ENCODE measurements at places on chromosomes 16 and 17.

DNA sequence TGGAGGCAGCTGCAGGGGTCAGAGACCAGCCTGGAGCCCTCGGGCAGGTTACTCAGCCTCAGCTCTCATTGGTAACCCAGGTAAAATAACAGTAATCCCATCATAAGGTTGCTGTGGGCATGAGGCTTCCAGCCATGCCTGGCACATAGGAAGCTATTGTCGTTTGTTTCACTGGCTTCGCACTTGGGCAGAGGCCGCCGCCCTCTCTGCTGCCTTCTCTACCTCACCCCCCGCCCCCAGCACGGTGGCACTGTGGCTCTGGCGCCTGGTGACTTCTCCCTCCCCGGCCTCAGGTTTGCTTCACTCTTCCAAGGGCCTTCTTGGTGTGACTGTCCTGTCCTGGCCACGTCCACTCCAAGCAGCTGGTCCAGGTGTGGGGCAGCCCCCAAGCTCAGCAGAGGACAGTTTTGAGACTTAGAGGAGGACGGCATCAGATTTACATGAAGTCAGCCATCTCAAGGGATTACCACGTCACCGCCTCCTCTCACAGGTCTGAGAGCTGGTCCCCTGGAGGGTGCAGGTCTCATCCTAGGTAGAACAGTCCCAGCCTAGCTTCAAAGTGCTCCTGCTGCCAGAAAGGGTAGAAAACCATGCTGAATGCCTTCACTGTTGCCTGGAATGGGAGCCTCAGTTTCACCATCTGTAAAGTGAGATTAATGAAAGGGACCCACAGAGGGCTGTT lies 34.8 kb downstream of the SREBF1 start:
- no peak for DNase-seq

DNA sequence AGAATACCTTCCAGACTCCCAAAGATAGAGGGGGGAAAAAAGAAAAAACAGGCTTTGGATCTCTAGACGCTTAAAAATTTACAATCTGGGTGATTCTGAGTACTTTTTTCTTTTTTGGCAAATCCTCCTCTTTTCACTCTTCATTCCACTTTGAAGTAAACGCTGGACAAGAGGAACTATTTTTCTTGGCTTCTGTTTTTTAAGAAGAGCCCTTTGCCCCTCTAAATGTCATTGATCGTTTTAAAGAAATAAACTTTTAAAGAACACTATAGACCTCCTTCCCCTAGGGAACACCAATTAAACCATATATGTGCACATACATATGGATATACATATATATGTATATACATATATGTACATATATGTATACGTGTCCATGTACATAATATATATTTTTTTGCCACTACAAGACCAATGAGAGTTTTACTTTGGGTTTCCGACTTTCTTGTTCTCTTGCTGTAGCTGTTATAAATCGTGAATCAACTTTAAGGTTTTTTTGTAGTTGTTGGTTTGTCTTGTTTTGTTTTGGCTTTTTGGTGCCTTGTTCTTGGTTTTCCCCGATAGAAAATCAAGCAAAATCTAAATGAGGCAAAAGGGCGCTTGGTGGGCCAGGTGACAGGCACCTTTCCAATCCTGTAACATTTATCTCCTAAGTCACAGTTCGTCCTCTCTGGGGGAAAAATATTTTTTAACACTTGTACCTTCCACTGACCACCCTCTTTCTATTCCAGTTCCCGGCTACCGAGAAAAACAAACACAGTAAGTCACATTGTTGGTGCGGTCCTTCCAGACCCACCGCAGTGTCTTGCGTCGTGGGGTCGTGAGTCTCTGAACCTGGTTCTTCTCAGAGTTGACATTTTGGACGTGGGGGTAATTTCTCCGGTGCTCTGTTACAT lies 4.4 kb downstream of the FOXF1 start:
- no peak for DNase-seq

DNA sequence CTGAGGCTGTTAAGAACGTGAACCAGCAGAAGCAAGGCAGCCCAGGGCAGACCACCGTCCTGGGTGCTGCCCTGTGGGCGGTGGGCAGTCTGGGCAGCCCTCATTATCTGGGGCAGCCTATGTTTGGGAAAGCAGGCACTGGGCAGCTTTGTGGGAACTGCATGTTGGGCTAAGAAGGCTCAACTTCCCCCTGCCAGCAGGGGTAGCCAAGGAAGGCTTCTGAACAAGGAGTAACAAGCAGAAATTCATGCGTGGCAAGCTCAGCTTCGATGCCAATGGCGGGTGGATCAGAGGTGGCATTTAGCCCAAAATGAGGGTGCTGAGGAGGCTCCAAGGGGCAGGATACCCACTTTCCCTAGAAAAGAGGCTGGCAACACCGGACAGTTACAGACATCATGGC lies 42.7 kb upstream of the METRNL start:
- DNase-seq: no peak

DNA sequence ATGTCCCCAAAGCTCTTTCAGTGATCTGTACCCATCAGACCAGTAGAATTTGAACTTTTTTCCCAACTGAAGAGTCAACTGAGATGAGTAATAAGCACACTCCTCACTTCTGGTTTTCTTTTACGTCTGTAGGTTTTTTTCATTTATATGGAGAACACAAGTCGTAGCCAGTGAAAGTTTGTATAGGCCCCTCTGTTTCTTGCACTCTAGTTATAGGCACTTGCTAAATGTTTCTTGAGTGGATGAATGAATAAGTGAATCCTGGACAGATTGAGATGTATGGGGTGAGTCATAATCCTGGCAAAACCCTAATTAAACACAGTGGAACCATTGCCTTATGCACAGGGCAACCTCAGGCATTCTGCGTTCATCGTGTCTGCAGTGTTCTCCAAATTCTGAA lies 193.7 kb upstream of the TBX2 start:
- DNase-seq: peak; percentile 41

DNA sequence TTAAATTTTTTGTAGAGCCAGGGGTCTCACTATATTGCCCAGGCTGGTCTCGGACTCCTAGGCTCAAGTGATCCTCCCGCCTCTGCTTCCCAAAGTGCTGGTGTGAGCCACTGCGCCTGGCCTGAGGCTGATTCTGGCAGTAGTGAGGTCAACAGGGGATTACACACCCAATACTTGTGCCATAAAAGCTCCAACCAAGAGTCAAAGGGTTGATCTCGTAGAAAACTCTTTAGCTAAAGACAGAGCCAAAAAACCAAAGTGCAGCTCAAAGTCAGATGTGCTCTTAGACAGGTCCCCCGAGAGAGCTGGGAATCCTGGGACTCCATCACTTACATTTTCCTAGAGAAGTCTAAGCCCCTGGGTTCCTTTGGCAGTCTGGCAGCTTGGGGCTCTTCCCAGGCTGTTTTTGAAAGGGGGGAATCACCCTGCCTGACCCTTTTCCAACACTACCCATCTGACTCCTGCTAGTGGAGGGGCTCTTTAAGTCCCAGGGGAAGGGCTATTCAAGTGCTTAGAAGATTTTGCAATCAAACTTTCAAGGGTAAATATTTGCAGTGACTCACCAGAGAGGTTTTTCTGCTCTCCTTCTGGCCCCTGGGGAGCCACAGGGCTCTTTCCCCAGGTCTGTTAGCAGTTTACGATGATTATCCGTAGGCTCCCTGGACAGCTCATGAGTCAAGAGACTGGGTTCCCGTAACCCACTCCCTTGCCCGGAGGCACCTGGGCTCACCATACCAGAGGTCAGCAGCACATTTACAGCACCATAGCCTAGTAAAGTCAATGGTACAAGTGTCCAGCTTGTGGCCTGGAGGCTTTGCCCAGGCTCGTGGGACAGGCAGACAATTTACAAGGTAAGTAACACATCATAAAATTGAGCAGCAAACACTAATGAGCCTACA lies 408.7 kb downstream of the SLC39A11 start:
- DNase-seq: peak; percentile 92

- no peak for DNase-seq
Measured at GRCh38 chr16:67707210-67707609, 11.9 kb downstream of the GFOD2 start.

DNA sequence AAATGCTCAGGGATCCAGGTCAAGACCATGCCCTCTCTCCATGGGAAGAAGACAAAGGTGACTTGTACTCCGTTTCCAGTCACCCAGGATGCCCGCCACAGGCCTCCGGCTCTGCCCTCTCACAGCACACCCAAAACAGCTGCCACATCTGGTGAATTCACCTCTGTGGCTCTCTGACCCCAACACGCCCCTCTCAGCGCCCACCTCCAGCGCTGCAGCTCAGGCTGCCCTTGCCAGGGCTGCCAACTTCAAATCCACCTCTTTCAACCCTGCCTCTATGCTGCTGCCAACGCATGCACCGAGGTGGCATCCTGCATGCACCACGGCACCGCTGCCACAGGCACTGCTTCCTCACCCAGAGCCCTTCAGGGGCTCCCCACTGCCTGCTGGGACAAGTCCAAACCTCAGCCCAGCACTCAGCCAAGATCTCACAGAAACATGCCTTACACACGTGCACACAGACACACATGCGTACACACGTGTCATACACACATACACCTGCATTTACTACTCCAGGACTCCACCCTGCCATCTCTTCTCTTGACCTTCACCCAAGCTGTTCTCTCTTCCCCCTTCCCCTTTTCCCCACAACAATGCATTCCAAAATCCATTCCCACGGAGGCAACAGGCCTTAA lies 7.5 kb downstream of the HID1 start:
- DNase-seq: no peak

- peak; percentile 23 for DNase-seq
Measured at GRCh38 chr16:17194190-17194780, 276.5 kb downstream of the XYLT1 start.

GRCh38 chr16:10646228-10646580 lies 48.5 kb downstream of the TEKT5 start:
- DNase-seq: no peak

DNA sequence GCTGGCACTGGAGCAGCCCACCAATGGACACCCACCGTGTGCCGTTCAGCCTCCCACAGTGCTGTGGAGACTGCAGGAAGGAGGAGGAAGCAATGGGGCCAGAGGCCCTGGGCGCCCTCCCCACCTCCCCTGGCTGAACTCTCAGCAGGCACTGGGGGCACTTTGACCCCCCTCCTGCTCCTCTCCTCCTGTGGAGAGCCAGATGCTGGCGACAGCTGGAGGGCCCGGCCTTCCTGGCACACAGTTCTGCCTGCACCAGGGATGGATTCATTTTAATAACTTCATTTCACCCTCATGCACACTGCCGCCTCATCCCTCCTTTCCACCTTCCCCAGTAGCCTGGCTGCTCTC lies 6.0 kb downstream of the NXPH3 start:
- no peak for DNase-seq

DNA sequence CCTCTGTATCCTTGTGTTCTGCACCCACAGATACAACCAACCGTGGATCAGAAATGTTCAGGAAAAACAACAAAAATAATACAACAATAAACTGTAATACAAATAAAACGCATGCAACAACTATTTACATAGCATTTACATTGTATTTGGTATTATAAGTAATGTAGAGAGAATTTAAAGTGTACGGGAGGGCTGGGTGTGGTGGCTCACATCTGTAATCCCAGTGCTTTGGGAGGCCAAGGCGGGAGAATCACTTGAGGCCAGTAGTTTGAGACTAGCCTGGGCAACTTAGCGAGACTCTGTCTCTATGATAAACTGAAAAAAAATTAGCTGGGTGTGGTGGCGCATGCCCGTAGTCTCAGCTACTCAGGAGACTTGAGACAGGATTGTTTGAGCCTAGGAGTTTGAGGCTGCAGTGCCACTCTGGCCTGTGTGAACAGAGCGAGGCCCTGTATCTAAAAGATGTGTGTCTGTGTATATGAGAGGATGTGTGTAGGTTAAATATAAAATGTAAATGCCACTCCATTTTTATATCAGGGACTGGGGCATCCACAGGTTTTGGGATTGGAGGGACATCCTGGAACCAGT lies 13.3 kb downstream of the SEC14L1 start:
- DNase-seq: no peak

DNA sequence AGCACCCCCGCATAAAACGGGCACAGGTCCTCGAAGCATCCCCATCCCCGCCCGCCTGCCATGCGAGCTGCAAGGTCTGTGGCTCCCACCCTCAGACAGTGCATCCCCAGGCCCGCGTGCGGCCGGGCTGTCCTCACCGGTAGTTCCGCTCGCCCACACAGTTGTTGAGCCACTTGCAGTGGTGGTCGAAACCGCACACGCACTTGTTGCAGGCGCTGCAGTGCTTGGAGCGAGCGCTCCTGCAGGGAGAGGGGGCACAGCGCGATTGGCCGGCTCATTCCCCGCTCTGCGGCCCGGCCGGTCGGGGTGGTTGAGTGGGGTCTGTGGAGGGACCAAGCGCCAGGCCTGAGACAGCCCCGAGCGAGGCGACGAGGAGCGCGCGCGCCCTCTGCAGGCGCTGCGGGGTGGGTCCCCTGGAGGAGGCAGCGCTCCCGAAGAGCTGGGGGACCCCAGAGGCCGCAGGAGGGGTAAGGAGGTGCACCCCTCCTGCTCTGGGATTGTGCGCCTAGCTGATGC lies 6.0 kb upstream of the TPPP3 start:
- DNase-seq: no peak

GRCh38 chr17:57550668-57551315 lies 194.3 kb downstream of the CCDC182 start:
- no peak for DNase-seq

DNA sequence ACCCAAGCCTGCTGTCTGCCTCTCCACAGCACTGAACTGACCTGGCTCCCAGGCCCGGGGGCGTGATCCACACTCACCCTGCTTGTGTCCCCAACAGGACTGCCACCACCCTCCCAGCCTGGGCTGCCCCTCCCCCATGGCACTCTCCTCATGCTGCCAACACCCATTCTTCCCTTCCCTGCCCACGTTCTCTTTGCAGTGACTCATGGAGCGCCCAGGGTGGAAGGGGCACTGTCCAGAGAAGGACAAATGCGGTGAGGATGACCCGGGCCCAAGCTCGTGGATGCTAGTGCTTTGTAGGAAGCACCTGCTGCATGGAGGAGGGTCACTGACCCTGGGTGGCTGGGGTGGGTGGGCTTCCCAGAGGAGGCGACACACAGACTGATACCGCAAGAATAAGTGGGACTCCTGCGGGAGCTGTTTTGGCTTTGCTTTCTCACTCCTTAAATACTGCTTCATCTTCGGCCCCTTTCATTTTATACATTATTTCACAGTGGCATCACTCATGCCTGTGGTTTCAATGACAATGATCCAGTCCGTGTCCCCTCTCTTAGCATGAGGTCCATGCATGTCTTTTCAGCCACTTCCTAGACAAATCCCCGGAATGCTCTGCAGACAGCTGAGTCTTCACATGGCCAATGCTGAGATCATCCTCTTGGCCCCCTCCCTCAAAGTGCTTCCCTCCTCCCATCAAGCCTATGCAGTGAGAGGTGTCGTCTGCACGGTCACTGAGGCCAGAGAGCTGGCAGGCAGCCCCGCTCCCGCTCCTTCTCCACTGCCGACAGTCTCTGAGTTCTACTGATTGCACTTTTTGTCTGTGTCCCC lies 17.6 kb downstream of the CDK5R1 start:
- DNase-seq: peak; percentile 64

DNA sequence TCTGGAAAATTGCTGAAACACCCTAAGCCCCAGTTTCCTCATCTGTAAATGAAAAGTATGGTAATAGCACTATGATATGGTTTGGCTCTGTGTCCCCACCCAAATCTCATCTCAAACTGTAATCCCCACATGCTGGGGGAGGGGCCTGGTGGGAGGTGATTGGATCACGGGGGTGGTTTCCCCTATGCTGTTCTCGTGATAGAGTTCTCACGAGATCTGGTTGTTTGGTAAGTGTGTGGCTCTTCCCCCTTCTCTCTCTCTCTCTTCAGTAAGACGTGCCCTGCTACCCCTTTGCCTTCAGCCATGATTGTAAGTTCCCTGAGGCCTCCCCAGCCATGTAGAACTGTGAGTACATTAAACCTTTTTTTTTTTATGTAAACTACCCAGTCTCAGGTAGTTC lies 490.7 kb downstream of the TMEM114 start:
- DNase-seq: no peak
